Neural progenitor cell (in vitro differentiated cells): ENCODE measurements at places on chromosomes 7 and 10.

GRCh38 chr7:46079421-46079820, 158.3 kb upstream of the IGFBP3 start:
- no peak for DNase-seq
- no peaks in the 10 kb centered on the region for H3K36me3 ChIP-seq
- no peak overlapping the region for H3K27ac ChIP-seq
- no peaks in the 10 kb centered on the region for H3K27me3 ChIP-seq

DNA sequence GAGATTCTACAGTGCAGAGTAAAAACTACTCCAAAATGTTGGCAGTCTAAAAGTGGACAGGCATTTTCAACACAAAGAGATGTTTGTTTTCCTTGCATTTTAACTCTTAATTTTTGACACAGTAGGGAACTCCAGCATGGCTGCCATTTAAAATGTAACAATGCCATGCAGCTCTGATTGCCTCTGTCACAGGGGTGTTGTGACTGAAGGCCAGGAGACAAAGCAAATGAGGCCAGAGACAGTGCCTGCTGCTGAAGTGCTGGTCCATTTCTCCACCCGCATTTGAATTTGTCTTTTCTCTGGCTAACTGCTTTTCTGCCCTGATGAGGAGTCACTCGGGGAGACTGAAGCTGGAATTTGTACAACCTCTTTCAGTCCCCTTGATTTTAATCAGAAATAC, 710.6 kb upstream of the GALNT17 start:
- peaks cover 52% of the 10 kb centered on the region for H3K4me1 ChIP-seq
- DNase-seq = peak; percentile 45
- no peak overlapping the region for H3K4me3 ChIP-seq
- no peak overlapping the region for H3K27ac ChIP-seq
- no peaks in the 10 kb centered on the region for H3K27me3 ChIP-seq

DNA sequence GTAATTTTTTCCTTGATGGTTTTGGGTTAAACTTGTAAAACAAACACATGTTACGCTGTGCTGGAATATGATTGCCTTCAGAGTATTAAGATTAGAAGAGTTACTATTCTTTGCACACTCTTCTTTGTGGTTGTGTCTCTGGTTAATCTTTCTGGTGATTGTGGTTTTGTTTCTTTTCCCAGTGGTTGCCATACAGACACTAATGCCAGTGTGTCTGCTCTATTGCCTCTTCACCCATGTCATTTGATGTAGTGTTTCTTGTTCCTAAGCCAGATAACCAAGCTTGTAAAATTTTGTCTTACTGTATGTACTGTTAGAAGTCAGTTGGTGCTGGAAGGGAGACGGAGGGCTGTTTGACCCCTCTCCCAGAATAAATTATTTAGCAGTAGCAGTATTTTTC, 124.8 kb downstream of the PHTF2 start:
- H3K36me3 ChIP-seq = no peaks in the 10 kb centered on the region
- H3K4me3 ChIP-seq = no peak overlapping the region
- DNase-seq = no peak
- H3K4me1 ChIP-seq = no peaks in the 10 kb centered on the region
- no peak overlapping the region for H3K27ac ChIP-seq

- H3K4me1 ChIP-seq = no peaks in the 10 kb centered on the region
- no peaks in the 10 kb centered on the region for H3K27me3 ChIP-seq
- no peak overlapping the region for H3K27ac ChIP-seq
- no peak for DNase-seq
- no peaks in the 10 kb centered on the region for H3K36me3 ChIP-seq
Observed at GRCh38 chr7:131236318-131236672, 91.4 kb upstream of the MKLN1 start.

DNA sequence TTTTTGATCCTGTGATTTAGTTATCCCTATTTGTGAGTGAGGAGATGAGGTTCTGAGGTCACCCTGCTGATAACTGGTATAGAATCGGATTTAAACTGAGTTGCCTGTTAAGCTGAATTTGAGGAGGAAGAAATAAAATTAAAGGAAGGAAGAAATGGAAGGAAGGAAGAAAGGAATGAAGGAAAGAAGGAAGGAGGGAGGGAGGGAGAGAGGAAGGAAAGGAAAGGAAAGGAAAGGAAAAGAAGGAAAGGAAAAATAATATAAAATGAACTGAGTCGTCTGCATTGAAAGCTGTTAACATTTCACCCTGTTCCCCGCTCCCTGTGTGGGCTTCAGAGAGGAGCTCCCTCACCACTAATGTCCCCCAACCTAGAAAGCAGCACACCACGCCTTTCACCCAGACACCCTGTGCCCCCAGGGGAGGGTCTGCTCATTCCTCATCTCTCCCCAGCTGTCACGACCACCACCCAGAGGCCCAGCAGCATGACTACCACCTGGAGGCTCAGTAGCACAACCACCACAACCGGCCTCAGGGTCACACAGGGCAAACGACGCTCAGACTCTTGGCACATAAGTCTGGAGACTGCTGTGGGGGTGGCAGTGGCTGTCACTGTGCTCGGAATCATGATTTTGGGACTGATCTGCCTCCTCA, 16.3 kb downstream of the PILRA start:
- H3K4me3 ChIP-seq = no peak overlapping the region
- H3K27ac ChIP-seq = no peak overlapping the region
- peaks cover 12% of the 10 kb centered on the region for H3K4me1 ChIP-seq

DNA sequence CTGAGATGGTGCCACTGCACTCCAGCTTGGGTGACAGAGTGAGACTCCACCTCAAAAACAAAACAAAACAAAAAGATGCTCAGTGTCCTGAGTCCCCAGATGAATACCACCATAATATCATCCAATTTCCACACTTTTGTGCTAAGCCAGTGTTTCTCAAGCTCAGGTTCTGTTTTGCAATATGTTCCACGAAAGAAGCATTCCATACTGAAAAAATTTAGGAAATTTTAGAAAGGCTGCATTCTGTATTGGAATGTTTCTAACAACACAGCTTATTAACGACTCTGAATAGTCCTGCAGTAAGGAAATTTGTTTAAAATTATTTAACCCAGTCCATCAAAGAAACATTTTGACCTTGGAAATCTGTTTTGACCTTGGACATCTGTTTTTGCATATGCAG, 142.4 kb downstream of the EPC1 start:
- no peaks in the 10 kb centered on the region for H3K36me3 ChIP-seq
- no peak for DNase-seq
- H3K4me3 ChIP-seq = no peak overlapping the region
- no peak overlapping the region for H3K27ac ChIP-seq
- H3K27me3 ChIP-seq = no peaks in the 10 kb centered on the region
- H3K4me1 ChIP-seq = no peaks in the 10 kb centered on the region

GRCh38 chr7:18212308-18212707, 184.7 kb upstream of the PRPS1L1 start:
- H3K4me1 ChIP-seq = no peaks in the 10 kb centered on the region
- no peak overlapping the region for H3K27ac ChIP-seq
- H3K4me3 ChIP-seq = no peak overlapping the region
- H3K27me3 ChIP-seq = no peaks in the 10 kb centered on the region
- H3K36me3 ChIP-seq = no peaks in the 10 kb centered on the region
- DNase-seq = no peak

DNA sequence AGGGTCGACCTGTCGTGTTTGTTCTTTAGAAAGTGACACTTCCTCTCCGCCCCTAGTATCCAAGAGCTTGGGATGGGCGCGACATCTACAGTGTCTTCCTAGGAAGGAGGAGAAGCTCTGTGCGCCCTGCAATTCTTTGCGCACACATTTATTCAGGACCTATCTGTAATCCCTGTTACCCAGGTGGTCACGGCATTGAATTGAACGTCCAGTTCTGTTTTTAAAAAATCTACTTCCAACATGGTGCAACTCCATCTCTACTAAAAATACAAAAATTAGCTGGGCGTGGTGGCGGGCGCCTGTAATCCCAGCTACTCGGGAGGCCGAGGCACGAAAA, 606 bp upstream of the LAMB1 start:
- peaks cover 79% of the 10 kb centered on the region for H3K27me3 ChIP-seq
- DNase-seq = no peak

GRCh38 chr10:4121502-4122380, 336.7 kb upstream of the KLF6 start:
- DNase-seq = no peak
